ENCODE measurements at places on chromosomes 7 and 10.

DNA sequence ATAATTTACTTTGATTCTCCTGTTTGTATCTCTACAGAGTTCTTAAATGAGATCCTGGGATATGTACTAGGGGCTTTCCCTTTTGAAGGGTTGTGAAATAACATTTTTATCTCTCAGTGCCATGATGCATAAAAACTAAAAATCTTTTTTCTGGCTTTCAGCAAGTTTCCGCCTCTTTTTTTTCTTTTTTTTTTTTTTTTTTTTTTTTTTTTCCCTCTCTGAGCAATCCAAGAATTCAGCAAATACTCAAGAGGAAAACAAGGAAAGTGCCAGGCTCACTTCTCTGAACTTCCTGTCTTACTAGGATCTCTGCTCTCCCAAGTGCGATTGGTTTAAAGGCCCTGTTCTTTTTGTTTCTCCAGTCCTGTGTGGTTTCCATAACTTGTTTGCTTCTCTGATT lies 79.9 kb downstream of the HYCC1 start:
- no peaks in the 10 kb centered on the region for H3K4me1 ChIP-seq
- no peak overlapping the region for H3K4me3 ChIP-seq
- H3K27ac ChIP-seq = no peak overlapping the region
- DNase-seq = no peak
- no peaks in the 10 kb centered on the region for H3K36me3 ChIP-seq

GRCh38 chr10:46558392-46559185 lies 2.1 kb upstream of the GPRIN2 start:
- no peak for DNase-seq
- H3K4me3 ChIP-seq = no peak overlapping the region
- H3K36me3 ChIP-seq = no peaks in the 10 kb centered on the region

GRCh38 chr7:154652564-154652963 lies 350.4 kb downstream of the PAXIP1 start:
- H3K27ac ChIP-seq = no peak overlapping the region
- H3K36me3 ChIP-seq = no peaks in the 10 kb centered on the region
- no peak overlapping the region for H3K4me3 ChIP-seq
- DNase-seq = no peak
- H3K27me3 ChIP-seq = no peaks in the 10 kb centered on the region
- no peaks in the 10 kb centered on the region for H3K4me1 ChIP-seq

DNA sequence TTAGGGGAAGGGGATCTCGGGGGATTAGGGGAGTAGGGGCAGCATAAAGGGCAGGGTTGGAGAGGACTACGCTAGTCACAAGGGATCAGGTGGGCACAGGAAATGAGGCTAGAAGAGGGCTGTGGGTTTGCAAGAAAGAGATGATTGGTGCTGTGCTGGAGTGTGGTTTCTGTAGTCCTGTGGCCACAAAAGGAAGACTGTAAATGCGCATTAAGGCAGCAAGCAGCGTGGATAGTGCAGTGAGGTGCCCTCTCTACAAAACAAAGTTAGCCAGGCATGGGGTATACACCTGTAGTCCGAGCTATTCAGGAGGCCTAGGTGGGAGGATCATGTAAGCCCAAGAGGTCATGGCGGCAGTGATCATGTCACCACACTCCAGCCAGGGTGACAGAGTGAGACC lies 212.1 kb downstream of the MLLT10 start:
- no peaks in the 10 kb centered on the region for H3K27me3 ChIP-seq
- H3K27ac ChIP-seq = peak overlapping the region; percentile 0
- DNase-seq = peak; percentile 14

GRCh38 chr10:128161031-128161430 lies 34.8 kb upstream of the MKI67 start:
- peaks cover 2% of the 10 kb centered on the region for H3K27me3 ChIP-seq
- no peak overlapping the region for H3K4me3 ChIP-seq
- H3K36me3 ChIP-seq = no peaks in the 10 kb centered on the region
- H3K4me1 ChIP-seq = peaks cover 6% of the 10 kb centered on the region
- no peak for DNase-seq

- no peak overlapping the region for H3K4me3 ChIP-seq
- no peak overlapping the region for H3K27ac ChIP-seq
- no peaks in the 10 kb centered on the region for H3K27me3 ChIP-seq
- peaks cover 2% of the 10 kb centered on the region for H3K36me3 ChIP-seq
- no peak for DNase-seq
Observed at GRCh38 chr7:98177553-98177952, 33.7 kb upstream of the BHLHA15 start.

- H3K36me3 ChIP-seq = peaks cover 6% of the 10 kb centered on the region
- H3K27ac ChIP-seq = no peak overlapping the region
- no peaks in the 10 kb centered on the region for H3K27me3 ChIP-seq
- H3K4me3 ChIP-seq = no peak overlapping the region
Observed at GRCh38 chr7:134645478-134645877, 1.2 kb upstream of the BPGM start.

- H3K27me3 ChIP-seq = no peaks in the 10 kb centered on the region
- H3K36me3 ChIP-seq = no peaks in the 10 kb centered on the region
- H3K4me1 ChIP-seq = no peaks in the 10 kb centered on the region
- no peak overlapping the region for H3K27ac ChIP-seq
Observed at GRCh38 chr7:119256446-119257131, 1016.4 kb upstream of the KCND2 start.

GRCh38 chr7:29442146-29442545 lies 121.5 kb upstream of the PRR15 start:
- no peaks in the 10 kb centered on the region for H3K27me3 ChIP-seq
- H3K27ac ChIP-seq = no peak overlapping the region
- H3K36me3 ChIP-seq = no peaks in the 10 kb centered on the region
- H3K4me1 ChIP-seq = no peaks in the 10 kb centered on the region
- H3K4me3 ChIP-seq = no peak overlapping the region

GRCh38 chr10:15585303-15585715 lies 134.4 kb downstream of the ITGA8 start:
- H3K27ac ChIP-seq = no peak overlapping the region
- no peak overlapping the region for H3K4me3 ChIP-seq
- H3K4me1 ChIP-seq = no peaks in the 10 kb centered on the region
- H3K27me3 ChIP-seq = peaks cover 9% of the 10 kb centered on the region

DNA sequence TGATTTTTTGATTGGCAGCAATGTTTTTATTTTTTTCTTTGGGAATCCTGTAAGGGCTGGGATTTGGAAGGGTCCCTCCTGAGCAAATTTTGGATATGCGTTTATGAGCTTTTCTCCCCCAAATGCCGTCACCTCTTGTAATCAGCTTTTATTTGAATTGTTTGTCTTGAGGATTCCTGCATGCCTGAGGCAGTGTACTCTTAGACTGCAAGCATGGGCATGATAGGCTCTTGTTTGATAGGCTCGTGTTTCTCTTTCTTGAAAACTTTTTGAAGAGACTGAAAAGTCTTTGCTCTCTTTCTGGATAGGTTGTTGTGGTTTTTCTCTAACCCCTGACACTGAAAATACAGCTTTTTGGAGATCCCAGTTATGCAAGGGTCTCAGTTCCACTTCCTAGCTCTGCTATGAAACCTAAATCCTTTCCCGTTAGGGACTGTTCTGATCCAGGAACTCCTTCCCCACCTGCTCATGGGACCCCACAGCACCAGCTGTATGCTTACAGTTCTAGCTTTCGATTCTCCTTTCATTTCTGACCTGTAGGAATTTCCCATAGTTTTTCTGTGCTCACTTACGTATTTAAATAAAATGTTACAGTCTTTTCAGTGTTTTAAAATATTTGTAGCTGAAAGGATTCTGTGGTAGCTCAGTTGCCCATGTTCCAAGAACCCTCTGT lies 17.2 kb downstream of the TSPAN13 start:
- no peaks in the 10 kb centered on the region for H3K4me1 ChIP-seq
- H3K4me3 ChIP-seq = no peak overlapping the region
- H3K36me3 ChIP-seq = no peaks in the 10 kb centered on the region

DNA sequence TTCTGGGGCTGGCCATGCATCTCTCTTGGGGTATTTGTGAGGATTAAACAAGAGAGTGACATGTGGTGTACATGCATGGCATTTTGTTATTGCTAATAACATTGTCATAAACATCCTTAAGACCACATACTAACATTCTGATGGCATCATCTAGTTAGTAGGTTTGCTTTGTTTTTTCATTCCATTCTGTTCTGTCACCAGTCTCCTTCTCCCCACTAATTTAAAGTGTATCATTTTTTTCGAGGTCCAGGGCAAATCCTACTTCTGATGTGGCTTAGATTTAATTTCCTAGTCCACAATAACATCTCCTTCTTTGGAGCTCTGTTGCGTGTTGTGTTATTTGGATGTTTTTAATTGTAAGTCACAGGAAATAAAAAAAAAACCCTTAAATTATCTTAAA lies 248.1 kb downstream of the LRMDA start:
- DNase-seq = no peak
- no peaks in the 10 kb centered on the region for H3K36me3 ChIP-seq
- H3K4me1 ChIP-seq = no peaks in the 10 kb centered on the region
- peaks cover 14% of the 10 kb centered on the region for H3K27me3 ChIP-seq
- no peak overlapping the region for H3K27ac ChIP-seq
- H3K4me3 ChIP-seq = no peak overlapping the region

- H3K4me1 ChIP-seq = peaks cover 14% of the 10 kb centered on the region
- H3K4me3 ChIP-seq = no peak overlapping the region
- H3K27ac ChIP-seq = no peak overlapping the region
- no peak for DNase-seq
- H3K36me3 ChIP-seq = no peaks in the 10 kb centered on the region
- no peaks in the 10 kb centered on the region for H3K27me3 ChIP-seq
Observed at GRCh38 chr7:157433628-157434027, 96.8 kb downstream of the DNAJB6 start.

DNA sequence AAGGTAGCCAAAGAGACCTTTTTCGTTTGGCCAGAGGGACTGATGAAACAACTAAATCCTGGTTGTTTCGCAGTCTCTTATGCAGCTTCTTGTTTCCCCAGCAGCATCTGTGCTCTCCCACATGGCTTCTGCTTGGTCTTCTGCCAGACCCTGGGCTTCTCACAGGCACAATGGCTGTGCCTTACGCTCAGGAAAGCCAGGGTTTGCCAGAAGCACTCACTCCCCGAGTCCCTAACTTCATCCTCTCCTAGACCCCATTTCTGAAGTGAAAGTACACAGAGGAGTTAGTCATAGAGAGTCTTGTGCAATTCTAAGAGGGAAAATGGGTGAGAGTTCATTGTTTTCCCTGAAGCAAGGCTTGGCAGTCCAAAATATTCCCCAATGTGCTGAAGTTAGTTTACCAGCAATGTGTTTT lies 121.7 kb downstream of the EVX1 start:
- DNase-seq = no peak
- no peak overlapping the region for H3K27ac ChIP-seq
- peaks cover 6% of the 10 kb centered on the region for H3K27me3 ChIP-seq
- H3K4me3 ChIP-seq = no peak overlapping the region
- no peaks in the 10 kb centered on the region for H3K4me1 ChIP-seq

GRCh38 chr7:76364198-76364584 lies 5.4 kb upstream of the YWHAG start:
- no peaks in the 10 kb centered on the region for H3K27me3 ChIP-seq
- no peaks in the 10 kb centered on the region for H3K36me3 ChIP-seq
- peaks cover 17% of the 10 kb centered on the region for H3K4me1 ChIP-seq
- DNase-seq = peak; percentile 17
- no peak overlapping the region for H3K27ac ChIP-seq
- H3K4me3 ChIP-seq = no peak overlapping the region

- H3K4me1 ChIP-seq = no peaks in the 10 kb centered on the region
- DNase-seq = no peak
- H3K27me3 ChIP-seq = no peaks in the 10 kb centered on the region
- no peak overlapping the region for H3K4me3 ChIP-seq
- H3K36me3 ChIP-seq = no peaks in the 10 kb centered on the region
Observed at GRCh38 chr7:23335136-23335535, 36.0 kb downstream of the MALSU1 start.

DNA sequence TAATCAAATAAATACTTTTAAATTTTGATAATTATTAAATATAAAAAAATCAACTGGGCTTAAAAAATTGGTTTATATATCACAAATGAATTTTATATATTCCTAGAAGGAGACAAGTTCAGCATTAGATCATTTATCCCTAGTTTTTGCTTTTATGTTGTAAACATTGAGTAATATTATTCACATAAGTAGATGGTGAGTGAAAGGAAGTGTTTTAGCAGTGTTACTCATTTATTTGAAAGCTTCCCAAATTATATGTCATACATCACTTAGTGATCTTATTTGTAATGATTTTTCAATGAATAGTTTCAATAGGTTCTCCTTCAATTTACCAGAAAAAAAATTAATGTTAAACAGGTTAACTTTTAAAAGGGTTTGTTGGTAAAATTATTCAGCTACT lies 15.8 kb downstream of the KLLN start:
- H3K4me1 ChIP-seq = peaks cover 4% of the 10 kb centered on the region
- no peak overlapping the region for H3K27ac ChIP-seq

GRCh38 chr10:78267598-78267997 lies 233.9 kb downstream of the RPS24 start:
- no peaks in the 10 kb centered on the region for H3K27me3 ChIP-seq
- H3K4me3 ChIP-seq = no peak overlapping the region
- no peak for DNase-seq
- H3K4me1 ChIP-seq = no peaks in the 10 kb centered on the region
- H3K27ac ChIP-seq = no peak overlapping the region
- H3K36me3 ChIP-seq = no peaks in the 10 kb centered on the region

GRCh38 chr7:104984585-104985258 lies 29.3 kb upstream of the KMT2E start:
- H3K4me1 ChIP-seq = peaks cover 60% of the 10 kb centered on the region
- H3K4me3 ChIP-seq = peak overlapping the region; percentile 98
- peak overlapping the region; percentile 100 for H3K27ac ChIP-seq
- no peaks in the 10 kb centered on the region for H3K27me3 ChIP-seq
- no peak for DNase-seq

- no peak for DNase-seq
- H3K4me1 ChIP-seq = peaks cover 7% of the 10 kb centered on the region
- no peak overlapping the region for H3K27ac ChIP-seq
- no peak overlapping the region for H3K4me3 ChIP-seq
- peaks cover 14% of the 10 kb centered on the region for H3K27me3 ChIP-seq
- no peaks in the 10 kb centered on the region for H3K36me3 ChIP-seq
Observed at GRCh38 chr7:29285861-29286260, 91.3 kb downstream of the CHN2 start.

DNA sequence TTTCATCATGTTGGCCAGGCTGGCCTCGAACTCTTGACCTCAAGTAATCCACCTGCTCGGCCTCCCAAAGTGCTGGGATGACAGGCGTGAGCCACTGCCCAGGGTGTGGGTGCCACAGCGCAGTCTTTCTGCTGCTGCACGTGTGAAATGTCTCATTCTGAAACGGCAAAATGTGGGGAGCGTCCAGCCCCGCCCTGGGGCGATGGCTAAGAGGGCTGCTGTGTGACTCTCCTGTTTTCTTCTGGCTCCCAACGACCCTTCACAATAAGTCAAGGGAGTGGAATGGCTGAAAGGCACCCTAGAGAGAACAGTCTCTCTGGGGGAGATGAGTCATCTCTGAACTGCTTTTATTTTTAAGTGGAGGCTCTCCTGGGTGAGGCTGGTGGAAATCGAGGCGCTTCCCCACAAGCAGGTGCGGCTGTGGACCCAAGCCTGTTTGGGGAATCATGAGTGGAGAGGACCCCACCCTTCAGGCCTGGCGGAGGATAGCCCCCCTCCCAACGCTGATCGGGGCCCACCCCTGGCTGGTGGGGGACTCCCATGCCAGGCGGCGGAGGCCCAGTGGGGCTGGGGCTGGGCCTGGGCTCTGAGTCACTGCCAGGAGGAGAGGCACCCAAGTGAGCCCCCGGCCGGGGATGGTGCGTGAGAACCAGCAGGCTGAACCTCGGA lies 18.0 kb downstream of the ADAP1 start:
- DNase-seq = peak; percentile 25
- peaks cover 32% of the 10 kb centered on the region for H3K4me1 ChIP-seq
- H3K27me3 ChIP-seq = no peaks in the 10 kb centered on the region

GRCh38 chr10:104076743-104077160 lies 8.9 kb downstream of the COL17A1 start:
- H3K27me3 ChIP-seq = no peaks in the 10 kb centered on the region
- no peaks in the 10 kb centered on the region for H3K4me1 ChIP-seq
